Subcutaneous preadipocyte (primary cell): ENCODE measurements at places on chromosomes 12 and 14. TPM values are rescaled to one million over a fixed set of nuclear protein-coding genes. Genes with fewer than 3 reads are reported as not detected.

Gene BCL2L2
- total RNA-seq = 12.5 and 16.8 TPM in 2 replicates

Gene TPPP2
- not detected in 2 replicates for total RNA-seq

Gene YAF2
- total RNA-seq = 12.9 and 13.9 TPM in 2 replicates

Gene ITGA7
- total RNA-seq = 15.2 and 18.7 TPM in 2 replicates

Gene PIK3C2G
- total RNA-seq = not detected in 2 replicates

Gene MTERF2
- 3.5 and 5.1 TPM in 2 replicates for total RNA-seq

Gene PLEK2
- total RNA-seq = 1.8 and 15.1 TPM in 2 replicates

Gene KLRF1
- total RNA-seq = under 0.01 and 0.20 TPM in 2 replicates
